ENCODE measurements at places on chromosomes 4 and X.

DNA sequence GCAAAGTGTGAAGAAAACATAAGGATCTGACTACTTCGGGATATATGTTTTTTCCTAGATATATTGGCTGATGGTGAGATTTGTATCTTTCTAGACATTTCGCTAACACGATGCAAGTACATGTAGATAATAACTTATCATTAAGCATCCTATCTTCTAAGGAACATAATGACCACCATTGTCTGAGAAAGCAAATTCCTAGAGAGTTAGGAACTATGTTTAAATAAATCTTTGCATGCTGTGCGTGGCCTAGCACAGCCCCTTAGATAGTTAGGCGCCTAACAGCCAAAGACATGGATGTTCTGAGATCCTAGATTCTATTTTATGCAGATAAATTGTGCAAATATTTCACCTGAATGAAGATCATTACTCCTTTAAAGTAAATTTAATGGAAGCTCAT lies 3.0 kb downstream of the COL4A6 start:
- no peak for DNase-seq

GRCh38 chr4:137656661-137657060 lies 124.4 kb upstream of the PCDH18 start:
- DNase-seq: no peak

DNA sequence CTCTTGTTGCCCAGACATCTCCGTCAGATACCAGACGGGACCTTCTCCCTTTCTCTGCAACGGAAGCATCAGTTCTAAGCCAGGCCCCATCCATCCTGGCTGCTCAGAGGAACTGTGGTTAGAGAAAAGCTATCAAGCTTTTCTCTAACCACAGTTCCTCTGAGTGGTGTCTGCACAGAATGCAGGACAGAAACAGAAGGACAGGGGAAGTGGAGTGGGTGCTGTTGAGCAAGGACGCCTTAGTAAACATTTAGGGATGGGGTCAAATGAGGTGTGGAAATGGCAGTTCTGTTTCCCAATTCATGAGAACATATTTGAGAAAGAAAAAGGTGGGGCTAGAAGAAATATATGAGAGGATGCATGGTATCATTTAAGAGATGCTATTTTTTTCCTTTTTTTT lies 283.8 kb downstream of the CRLF2 start:
- DNase-seq: no peak

DNA sequence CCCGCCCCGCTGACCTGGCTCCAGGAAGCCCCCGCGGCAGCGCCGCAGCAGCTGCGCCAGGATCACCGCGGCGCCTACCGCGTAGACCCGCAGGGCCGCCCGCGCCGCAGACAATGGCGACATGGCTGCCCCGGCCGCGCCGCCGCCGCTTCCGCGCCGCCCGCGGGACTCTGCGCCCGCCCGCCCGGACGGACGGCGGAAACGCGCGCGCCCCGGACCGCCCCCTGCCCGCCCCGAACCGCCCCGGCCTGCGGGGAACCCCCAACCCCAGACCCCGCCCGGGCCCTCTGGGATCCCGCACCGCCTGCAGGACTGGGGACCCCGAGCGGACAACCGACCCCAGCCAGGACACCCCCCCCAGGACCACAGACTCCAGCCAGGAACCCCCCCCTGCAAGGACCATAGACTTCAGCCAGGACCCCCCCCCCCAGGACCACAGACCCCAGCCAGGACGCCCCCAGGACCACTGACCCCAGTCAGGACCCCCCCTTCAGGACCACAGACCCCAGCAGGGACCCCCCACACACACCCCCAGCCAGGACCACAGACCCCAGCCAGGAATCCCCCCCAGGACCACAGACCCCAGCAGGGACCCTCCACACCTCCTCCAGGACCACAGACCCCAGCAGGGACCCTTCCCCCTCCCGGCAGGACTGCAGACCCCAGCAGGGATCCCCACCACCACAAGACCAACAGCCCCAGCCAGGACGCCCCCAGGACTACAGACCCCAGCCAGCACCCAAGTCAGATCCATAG lies at the start of the genes DHRSX and ZBED1:
DHRSX (minus strand) TSS at position 174 of the 756 bp plus-strand sequence; CDS start at position 123, 51 bp downstream.
ZBED1 (minus strand) TSS at position 174 of the 756 bp plus-strand sequence. CDS start 10,257 bp downstream, outside the sequence.
- no peak for DNase-seq

DNA sequence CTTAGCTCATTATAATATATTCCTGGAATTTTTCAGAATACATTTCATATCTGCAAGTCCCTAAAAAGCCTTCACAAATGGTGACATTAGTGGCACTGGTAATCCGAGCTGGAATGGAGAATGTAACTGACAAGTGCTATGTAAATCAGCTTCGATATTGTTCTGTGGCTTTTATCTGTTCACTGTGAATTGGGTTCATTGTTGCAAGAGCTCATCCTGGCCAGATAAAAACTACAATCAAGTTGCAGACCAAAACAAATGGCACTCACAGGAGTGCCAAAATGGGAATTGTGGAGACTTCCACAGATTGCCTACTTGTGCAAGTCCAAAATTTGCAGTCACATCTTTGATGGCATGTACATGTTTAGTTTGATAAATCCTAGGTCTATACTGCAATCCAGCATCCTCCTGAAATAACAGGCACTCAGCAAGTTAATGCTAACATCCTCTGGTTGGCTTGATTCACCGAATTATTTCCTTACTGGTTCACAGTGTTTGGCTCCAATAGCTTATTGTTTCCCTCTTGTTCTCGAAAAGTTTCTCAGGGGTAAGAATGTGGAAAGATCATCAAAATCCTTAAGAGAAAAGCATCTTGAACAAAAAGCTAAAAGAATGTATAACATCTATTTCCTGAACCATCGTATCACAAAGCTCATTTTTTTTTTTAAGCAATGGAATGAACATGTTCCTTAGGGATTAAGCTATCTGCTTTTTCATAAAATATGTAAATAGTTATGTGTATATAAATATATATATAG lies 904.9 kb downstream of the CENPC start:
- DNase-seq: no peak

DNA sequence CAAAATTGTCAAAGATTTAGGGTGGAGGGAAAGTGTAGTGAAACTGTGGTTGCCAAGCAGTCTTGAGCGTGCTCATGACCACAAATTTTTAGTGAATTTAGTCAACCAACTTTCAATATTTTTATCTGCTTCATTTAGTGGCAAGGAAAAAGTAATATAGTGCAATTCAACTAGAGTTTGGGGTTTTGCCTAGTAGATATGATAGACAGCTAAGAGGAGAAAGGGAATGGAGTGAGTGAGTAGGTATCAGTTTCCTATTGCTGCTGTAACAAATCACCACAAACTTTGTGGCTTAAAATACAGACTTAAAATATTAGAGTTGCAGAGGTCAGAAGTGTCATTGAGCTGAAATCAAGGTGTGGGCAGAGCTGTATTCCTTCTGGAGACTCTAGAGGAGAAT lies 3.7 kb upstream of the CT47C1 start:
- DNase-seq: no peak

DNA sequence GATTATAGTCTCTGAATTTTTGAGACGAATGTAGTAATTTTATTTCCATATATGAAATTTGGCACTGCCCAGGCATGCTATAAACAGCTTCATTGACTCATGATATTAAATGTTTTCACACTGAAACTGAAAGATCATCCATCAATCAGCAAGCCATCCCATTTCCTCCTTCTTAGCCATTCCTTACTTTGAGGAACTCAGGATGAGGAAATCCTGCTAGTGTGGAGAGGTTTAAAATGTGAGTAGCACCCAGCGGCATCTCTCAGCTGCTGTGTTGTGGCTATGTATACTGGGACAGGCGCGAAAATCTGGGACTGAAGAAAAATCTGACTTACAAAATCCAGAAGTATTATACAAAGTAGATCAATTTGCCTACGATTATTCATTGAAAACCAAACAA lies 52.1 kb downstream of the PTCHD1 start:
- DNase-seq: no peak

DNA sequence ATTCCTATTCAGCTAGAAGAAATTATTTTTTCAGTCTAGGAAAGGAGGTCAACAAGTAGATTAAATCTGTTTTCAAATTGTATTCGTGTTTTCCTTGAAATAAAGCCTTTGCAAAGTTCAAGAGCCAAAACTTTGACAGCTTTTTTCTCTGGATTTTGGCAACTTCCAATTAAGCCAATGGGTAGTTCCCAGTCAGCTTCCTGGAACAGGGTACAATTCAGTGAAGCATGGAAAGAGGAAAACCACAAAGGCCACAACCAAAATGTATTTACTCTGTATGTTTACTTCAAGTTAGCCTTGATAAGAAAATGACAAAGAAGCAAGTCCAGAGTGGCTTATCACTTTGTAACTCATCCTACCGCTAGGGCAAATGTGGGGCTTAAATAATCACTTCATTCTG lies 188.6 kb downstream of the COMMD8 start:
- no peak for DNase-seq

DNA sequence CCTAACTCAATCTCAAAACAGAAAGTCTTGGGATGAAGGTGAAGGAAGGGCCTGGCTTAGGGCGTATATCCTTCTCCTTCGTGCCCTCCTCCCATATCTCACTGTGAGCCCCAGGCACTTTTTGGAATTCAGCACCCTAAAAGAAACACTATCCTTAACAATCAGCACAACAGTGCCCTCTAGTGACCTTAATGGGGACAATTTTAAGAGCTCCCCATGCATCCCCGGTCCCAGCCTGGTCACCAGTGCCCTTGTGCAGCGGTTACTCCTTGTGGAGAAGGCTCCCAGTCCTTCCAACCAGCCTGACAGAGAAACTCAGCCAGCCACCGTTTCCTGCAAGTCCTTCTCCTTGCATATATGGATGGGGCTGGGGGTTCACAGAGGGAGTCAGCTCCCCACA lies 4.2 kb downstream of the PAK3 start:
- no peak for DNase-seq

- no peak for DNase-seq
These were observed 120.1 kb downstream of the GC start for GRCh38 chr4:71663780-71664179.

DNA sequence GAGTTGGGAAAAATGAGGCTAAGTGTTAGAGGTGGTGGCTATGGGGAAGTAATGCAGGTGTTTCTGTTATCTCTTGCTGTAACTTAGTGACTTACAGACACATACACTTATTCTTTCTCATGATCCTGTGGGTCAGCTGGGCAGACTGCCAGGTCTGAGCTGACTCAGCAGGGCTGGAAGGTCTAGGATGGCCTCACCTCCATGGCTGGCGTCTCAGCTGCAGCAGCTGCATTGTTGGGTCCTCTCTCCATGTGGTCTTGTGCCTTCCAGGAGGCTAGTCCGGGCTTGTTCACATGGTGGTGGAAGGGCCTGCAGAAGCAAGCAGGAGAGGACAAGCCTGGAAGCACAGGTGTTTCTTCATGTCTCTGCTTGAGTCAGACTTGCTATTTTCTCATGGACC lies 172.7 kb downstream of the NHS start:
- no peak for DNase-seq

GRCh38 chrX:95383778-95384177 lies 1300.9 kb upstream of the DIAPH2 start:
- no peak for DNase-seq

GRCh38 chr4:115851918-115852766 lies 738.7 kb upstream of the NDST4 start:
- no peak for DNase-seq

- no peak for DNase-seq
These were observed 2.9 kb downstream of the ARHGAP4 start for GRCh38 chrX:153922932-153923857.

DNA sequence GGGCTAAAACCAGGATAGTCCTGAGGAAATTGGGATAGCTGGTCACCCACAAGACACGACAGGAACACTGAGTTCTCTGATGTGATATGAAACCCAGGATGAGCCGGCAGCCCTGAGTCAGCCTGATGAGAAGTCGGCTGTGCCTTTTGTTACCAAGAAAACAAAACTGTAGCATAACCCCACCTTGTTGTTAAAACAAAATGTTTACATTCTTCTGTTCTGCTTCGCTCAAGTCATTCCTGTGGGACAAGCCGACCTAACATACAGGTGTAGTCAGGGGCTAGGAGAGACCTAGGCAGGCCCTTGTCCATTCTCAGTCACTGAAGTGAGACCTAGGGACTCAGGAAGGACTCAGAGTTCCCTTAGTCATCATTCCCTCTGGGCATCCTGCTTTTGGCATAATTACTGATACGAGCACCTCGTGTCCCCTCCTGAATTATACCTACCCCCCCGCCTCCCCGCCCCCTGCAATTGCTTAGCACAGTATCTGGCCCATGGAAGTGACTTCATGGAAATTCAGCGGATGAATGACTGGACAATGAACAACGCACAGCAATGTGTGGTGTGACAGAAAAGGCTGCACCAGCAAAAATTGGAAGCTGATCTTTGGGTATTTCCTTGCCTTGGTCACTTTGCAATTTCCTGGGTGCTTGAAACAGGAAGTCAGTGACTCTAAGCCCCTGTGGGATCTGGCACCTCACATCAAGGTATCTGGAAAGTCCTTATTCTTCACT lies 31.9 kb upstream of the TLR2 start:
- DNase-seq: no peak

DNA sequence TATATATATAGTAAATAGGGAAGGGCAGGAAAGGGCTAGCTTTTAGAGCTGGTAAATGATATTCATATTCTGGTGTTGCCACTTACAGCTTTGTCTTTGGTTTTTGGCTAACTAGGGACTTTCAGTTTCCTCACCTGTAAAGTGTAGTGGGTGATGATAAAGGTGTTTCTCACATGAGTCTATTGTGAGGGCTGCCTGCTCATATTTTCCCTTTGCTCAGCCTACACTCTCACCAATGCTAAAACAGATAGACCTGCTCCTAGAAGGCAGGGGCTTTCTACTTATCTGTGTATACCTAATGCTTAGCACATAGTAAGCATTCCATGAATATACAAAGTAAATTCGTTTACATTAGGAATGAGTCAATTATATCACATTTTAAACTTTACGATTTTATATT lies 137.2 kb upstream of the HS3ST1 start:
- no peak for DNase-seq

DNA sequence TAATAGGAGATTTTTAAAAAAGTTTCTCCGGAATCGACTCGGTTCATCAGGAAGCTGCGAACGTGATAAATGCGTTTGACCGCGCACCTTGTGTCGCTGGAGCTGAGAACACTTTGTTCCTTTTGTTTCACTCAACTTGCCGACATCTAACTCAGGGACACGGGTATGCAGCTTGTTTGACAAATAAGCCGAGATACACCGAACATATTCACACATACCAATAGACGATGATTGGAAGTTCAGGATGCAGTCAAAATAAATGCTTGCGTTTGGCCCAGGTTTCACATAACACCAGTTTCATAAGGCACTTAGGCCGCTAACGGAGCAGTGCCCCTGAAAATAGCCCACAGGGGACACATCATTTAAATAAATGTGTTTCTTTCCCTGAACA lies 932 bp upstream of the SHISA3 start:
- DNase-seq: no peak

DNA sequence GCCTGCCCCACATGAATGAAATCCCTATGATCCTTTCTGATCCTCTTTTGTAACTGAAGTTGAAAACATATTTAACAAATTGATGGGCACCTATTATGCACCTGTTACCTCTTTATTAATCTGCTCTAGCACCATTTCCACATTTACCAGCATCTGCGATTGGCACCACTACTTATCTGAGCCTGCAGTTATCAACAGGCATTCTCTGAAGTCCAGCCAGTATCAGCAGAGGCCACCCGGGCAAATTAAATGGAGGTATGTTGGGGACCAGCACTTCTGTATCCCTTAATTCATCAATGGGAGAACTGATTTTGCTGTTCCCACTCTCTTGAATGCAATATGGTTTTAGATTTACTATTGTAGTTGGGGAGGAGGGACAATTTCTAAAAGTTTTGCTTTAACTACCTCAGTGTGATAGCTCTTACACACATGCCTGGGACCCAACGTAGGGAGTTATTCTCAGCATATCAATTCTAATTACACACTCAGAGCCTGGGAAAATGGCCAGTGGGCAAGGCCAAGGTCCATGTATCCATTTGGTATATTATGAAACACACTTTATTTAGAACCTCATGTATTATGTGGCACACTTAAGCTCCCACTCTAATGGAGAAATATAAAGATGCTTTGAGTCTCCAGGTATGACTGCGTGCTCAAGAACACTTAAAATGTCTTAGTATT lies 1927.1 kb upstream of the PCDH7 start:
- no peak for DNase-seq

Measured in stimulated activated CD4-positive, alpha-beta T cell treated with anti-CD3 and anti-CD28 coated beads, Interleukin-1b, Interleukin-23, amount 100 ng/mL, for 1 hour (primary cell).